ENCODE measurements at places on chromosomes 12 and 14.

DNA sequence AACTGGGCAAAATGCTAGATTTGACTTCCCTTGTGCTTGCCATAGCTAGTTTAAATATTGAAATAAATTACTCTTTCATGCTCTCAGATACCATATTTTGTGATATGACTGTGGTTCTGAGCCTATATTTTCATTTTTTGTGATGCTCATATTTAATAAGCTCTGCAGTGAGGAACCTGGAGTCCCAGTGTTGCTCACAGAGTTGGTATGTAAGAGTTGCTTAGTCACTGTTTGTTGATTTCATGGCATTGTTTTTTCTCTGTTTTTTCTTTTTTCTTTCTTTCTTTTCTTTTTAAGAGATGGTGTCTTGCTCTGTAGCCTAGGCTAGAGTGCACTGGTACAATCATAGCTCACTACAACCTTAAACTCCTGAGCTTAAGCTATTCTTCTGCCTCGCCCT, 750.5 kb upstream of the TMEM132C start:
- no peak for DNase-seq

DNA sequence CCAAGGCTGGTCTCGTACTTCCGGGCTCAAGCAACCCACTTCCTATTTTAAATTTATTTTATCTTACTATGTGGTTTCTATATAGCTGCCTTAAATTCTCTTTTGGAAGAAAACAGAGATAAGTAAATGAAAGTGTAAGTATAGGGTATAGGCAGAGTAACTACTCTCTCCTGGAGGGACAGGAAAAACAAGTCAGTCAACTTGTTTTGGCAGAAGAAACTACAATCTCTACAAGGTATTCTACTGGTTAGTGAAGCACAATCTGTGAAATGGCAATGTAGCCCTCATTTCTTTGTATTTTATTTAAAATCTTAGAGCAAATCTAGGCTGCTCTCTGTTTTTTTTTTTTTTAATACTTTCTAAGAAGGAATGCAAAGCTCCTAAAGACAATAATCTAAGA, 55.4 kb downstream of the UBR7 start:
- DNase-seq: no peak

DNA sequence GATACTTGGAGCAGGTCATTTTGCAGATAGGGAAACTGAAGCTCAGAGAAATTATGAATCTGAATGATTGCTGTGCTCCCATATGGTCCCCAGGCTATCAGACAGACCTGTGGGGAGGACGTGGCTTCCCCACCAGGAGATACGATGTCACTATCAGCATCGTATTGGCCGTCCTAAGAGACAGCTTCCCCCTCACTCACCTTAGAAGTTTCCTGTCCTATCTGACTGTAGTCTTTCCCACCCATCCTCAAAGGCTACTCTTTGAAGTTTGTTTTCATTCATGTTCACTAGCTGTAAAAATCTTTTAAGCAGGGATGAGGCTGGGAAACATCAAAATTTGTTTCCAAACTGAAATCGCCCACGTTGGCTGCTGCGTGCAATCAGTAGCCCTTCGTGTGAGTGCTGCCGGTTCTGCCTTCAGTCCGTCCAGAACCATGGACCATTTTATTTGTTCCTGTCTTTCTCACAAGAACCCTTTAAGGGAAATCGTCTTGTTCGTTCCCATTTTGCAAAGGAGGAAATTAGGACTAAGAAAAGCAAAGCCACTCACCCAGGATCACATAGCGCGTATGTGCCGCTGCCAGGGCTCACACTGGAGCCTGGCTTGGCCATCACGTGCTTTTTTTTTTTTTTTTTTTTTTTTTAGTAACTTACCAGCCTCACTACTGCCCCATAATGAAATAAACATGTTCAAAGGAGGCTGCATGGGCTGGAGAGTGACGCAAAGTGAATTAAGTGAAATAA, 1.0 kb upstream of the KDM2B start:
- DNase-seq: peak; percentile 12

GRCh38 chr12:5498076-5498475, 66.2 kb downstream of the NTF3 start:
- no peak for DNase-seq

DNA sequence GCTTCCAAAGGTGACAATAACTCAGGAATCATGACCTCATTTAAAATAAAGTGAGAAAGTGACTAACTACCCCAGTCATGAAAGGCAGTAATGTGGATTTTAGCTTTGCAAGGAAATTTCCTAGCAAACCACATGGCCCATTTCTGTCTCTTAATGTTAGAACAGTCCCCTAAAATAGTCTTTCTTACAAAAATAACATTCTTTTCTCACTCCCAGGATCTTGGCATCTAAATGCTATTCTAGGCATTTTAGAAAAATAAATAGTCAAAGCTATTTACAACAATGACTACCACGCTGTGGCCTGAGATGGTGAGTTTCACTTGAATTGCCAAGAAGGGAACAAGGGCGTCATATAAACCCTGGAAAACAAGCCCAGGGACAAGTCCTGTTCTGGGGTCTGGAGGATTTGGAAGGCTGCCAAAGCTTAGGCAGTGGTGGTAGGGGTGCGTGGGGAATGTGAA, 101.2 kb upstream of the CCDC175 start:
- DNase-seq: no peak

DNA sequence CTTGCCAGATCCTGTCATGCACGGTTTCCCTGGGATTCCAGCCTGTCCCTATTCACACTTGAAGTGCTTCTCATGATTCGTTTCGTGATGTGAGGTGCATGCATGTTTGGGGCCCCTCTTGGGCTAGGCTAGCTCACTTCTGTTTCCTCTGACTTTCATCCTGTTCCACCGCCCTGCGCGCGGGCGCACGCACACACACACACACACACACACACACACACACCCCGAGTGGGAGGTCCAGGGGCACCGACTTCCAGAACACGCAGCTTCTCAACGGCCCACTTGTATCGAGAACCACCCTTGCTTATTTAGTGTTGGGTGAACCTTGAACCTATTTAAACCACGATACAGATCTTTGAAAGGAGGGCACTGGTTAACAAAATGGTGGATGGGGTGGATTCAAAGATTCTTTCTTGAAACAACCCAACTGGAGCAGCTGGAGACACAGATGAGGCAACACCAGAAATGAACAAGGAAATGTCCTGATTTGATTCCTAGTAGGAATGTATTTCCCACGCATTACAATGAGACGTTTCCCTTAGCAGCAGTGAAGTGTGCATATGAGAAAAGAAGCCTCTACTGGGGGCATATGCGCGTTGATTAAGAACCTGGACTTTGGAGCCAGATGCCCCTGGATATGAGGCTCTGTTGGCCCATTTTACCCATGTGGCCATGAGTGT, 16.3 kb downstream of the ELK3 start:
- DNase-seq: no peak

- no peak for DNase-seq
These were observed 689.4 kb downstream of the NOVA1 start for GRCh38 chr14:25908277-25909044.

DNA sequence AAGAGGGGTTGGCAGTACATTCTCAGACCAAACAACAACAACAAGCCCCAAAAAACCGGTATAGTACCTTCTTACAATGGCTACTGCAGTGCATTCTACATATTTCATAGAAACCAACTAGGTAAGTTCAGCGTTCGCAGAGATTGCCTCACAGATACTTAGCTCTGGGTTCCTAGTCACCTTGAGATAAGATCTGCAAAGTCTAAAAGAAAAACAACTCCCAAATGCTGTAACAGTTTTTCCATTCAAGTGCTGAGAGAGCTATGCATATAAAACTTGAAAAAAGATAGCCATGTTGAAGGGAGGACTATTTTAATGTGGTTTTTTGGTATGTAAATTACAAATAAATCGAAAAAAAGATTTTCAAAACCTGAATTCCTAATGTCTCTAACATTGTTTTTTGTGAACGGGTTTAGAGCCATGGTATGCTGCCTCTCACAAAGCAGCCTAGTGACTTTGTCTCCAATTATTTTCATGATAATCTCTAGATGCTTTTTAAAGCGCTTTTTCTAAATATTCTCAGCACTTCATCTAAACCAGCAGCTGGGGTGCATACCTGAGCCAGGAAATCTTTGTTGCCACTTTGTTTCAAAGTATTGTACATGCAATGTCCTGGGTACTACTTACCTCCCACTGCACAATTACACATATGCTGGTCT, 56.6 kb upstream of the CRACR2A start:
- peak; percentile 95 for DNase-seq

- DNase-seq: no peak
These were observed 6.4 kb upstream of the TBPL2 start for GRCh38 chr14:55446833-55447232.

DNA sequence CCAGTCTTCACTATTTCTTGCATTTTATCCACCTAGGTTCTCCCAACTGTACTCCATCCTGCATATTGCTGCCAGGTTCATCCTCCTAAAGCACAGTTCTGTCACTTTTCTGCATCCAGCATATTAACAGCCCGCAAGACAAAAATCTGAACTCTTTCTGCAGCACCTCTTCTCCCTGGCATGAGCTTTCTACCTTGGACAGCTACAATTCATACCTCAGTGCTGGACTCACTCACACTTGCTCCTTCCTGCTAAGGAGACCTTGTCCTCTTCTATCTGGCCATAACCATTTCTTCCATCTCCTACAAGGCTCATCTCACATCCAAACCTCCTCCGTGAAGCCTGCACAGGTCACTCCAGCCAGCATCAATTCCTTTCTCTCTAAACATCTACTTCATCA, 170.1 kb upstream of the GRIP1 start:
- DNase-seq: no peak

DNA sequence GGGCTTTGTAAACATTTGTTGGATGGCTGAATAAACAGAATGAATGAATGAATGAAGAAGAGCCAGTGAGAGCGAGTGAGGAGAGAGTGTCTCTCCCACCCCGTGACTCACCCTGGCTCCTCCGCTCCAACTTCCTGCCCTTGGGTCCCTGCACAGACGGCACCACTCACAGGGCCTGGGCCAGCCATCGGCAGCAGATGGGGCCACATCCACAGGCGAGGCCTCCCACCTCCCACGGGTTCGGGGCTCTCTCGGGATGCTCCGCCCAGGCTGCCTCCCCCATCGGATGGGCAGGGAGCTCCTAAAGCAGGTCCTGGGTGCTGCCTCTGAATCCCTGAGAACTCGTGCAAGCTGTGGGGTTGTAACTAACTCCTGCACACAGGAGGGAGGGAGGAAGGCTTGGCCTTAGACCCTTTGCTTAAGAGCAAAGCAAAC, 41.3 kb downstream of the CCNK start:
- DNase-seq: peak; percentile 36

GRCh38 chr14:90533591-90534021, 136.8 kb downstream of the CALM1 start:
- DNase-seq: no peak

- no peak for DNase-seq
These were observed 795.3 kb downstream of the VRK1 start for GRCh38 chr14:97592341-97592980.

- DNase-seq: no peak
These were observed 26.9 kb downstream of the PRORP start for GRCh38 chr14:35149239-35149638.

GRCh38 chr12:121996050-121996944, 25.4 kb upstream of the BCL7A start:
- DNase-seq: no peak

DNA sequence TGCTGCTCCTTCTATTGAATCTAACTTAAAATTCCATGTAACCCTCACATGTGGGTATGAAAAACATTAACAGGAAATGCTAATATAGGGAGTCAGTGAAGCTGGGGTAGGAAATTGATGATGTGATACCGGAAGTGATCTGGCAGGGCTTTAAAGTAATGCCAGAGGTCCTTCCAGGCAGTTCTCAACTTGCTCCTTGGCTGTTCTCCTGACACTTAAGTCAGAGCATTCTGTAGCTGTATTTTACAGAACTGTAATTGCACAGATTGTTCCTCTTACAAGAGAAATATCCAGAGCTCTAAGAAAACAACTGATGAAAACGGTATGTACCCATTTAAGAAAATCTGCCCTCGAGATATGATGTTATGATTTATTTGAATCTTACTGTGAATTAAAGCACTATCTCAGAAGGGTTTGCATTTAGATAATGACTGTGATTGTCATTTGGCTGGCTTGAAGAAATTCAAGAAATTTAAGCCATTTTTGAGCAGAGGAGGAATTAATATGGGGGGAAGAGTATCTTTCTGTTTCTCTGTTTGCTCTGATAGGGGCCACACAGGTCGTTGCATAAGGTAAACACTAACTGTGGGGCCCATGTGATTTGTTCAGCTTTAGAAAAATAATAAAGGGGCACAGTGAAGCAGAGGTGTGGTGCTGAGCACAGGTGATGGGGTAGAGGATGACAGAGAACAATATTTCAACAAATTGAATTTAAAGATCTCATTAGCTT, 88.4 kb downstream of the BBS10 start:
- DNase-seq: no peak

- peak; percentile 67 for DNase-seq
These were observed 3.0 kb upstream of the PLXNC1 start for GRCh38 chr12:94145191-94145983.

DNA sequence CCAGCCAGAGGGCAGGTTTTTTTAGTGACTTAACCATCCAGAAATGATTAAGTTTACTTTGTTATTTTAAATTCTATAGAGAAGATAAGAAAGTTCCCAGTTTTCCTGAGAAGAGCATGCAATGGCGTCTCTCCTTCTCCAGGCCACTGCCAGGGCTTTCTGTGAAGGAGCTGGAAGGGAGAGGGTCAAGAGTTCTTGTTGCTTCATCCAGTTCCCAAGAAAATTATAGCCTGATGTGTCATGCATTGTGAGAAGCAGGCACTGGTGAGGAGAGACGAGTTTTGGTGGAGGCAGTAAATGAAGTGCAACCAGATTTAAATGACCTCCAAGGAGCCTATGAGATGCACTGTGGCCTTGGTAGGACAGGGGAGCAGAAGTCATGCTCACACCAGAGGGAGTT, 14.2 kb downstream of the ELK3 start:
- no peak for DNase-seq

GRCh38 chr14:50812856-50813543, 18.0 kb downstream of the NIN start:
- peak; percentile 75 for DNase-seq

DNA sequence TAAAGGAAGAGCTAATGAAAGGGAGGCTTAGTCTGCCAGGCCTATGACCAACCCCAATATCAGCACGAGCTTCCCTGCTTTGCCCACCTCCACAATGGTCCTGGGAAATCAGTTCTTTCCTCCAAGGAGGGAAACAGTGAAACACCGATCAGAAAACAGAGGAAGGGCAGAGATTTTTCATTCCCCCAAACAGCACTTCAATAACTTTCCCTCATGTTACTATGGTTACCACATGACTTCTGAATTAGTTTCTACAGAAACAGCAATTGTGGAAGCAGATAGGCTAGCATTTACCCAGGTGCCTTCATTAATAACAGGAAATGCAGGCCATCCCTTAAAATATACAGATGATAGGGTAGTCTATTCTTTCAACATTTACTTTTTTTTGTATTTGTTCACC, 35.9 kb downstream of the TRIM9 start:
- no peak for DNase-seq
